Anterior cingulate cortex (tissue), 58 donors: ENCODE measurements at places on chromosomes 1 and 21.

- DNase-seq = no peak
Measured at GRCh38 chr21:15003463-15004135, 61.2 kb downstream of the NRIP1 start.

- DNase-seq = no peak
Measured at GRCh38 chr1:165474196-165474595, 29.3 kb upstream of the RXRG start.

DNA sequence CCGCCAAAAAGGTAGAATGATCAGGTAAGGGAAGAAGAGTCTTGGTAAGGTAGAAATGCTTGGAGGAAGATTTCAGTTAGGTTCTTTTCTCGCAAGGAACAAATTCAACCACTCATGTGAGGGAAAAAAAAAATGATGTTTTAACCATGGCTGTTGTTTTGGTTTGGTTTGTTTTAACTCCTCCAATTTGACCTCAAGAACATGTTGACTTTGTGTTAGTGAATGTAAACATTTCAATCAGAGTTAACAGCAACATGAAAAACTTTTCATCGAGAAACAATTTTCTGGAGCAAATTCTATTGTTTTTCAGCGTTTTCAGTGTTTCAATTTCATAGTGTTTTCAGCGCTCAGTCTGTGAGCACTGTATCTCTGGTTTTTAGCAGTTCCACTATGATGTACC is 49.0 kb upstream of the PROX1 start:
- DNase-seq = no peak

- DNase-seq = no peak
Measured at GRCh38 chr1:60745484-60745883, 336.9 kb upstream of the NFIA start.

- DNase-seq = no peak
Measured at GRCh38 chr21:42599486-42599885, 53.9 kb upstream of the PDE9A start.

DNA sequence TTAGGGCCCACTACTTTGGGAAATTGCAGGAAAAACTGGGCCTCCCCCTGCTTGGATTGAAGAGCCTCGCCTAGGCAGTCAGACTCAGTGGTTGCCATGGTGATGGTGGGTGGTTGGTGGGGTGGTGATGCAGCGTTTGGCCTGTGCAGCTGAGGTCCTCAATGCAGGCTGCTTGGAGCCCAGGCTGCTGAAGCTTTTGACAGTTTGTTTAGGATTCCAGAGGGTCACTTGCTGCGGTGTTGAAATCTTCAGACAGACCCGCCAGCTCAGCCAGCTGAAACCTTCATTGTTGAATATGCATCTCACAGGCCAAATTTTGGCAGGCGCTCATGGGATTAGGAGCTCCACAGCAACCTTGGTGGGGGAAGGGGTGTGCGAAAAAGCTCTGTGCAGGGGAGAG is 67.9 kb downstream of the CACNA1E start:
- DNase-seq = peak; percentile 69

DNA sequence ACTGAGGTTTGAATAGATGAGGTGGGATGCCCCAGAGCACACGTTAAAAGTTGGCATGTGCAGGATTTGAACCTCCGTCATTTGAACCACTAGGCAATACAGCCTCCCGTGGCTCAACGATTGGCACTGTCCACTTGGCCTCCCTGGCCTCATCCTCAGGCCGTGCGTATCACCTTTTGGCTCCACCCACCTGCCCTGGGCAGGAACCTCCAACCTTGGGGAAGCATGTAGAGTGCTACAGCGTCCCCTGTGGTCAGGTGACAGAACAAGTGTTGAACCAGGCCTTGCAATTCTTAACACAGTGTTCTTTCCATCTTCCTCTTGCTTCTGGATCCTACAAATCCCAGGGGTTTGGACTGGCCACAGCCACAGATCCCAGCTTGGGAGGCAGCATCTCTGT is 112.6 kb downstream of the PAX7 start:
- no peak for DNase-seq

DNA sequence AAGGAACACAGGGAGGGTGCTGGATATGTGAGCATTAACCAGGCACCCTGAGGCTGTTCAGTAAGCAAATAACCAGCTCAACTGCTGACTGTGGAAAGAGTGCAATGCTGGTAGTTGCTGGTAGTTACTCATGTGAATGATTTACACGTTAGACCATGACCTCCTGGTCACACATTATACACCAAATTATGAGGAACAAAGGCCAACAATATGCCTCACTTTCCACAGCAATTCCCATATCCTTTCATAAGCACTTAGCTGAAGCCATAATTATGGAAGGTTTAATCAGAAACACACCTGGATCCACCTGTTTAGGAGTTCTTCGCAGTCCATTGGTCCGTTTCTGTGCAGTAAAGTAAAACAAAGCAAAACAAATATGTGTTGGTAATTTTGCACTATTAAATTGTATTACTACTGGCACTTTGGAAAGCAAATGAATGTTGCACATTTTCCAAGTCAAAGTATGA is 281.8 kb downstream of the VAV3 start:
- no peak for DNase-seq

- no peak for DNase-seq
Measured at GRCh38 chr1:31020007-31020790, 45.3 kb downstream of the PUM1 start.

GRCh38 chr1:79059341-79059740 is 52.8 kb upstream of the ADGRL4 start:
- no peak for DNase-seq

- no peak for DNase-seq
Measured at GRCh38 chr1:213864091-213864490, 123.7 kb upstream of the PROX1 start.

GRCh38 chr1:151644001-151644400 is 32.2 kb downstream of the SNX27 start:
- DNase-seq = no peak

DNA sequence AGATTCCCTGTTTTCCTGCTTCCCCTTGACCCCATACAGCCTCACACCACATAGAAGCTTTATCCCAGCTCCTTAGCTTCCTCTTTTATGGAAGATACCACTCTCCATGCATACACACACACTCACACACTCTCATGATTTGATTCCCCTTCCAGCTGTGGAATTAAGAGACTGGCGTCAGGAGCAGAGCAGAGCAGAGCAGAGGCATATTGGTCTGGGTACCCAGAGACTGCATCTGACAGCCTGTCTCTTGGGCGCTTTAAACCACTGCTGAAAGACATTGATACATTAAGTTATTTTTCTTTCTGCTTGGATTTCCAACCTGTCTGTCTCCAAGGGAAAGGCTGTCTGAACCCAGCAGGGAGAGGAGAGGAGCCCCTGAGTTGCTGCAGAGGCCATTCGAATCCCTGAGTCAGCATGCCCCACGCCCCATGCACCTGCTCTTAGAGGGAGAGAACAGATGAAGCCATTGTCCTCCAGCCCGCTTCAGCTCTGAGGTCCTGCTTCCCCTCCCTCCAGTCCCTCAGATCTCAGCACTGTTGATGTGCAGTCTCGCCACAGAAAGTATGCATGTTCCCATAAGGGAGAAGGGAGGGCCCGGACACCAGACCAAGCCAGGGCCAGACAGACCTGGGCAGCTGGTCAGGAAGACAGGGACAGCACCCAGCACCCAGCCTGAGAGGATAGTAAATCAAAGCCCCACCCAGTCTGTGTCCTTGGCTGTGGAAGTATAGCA is 66.7 kb upstream of the GJB5 start:
- DNase-seq = no peak

GRCh38 chr1:29969576-29969975 is 733.3 kb downstream of the PTPRU start:
- peak; percentile 35 for DNase-seq

DNA sequence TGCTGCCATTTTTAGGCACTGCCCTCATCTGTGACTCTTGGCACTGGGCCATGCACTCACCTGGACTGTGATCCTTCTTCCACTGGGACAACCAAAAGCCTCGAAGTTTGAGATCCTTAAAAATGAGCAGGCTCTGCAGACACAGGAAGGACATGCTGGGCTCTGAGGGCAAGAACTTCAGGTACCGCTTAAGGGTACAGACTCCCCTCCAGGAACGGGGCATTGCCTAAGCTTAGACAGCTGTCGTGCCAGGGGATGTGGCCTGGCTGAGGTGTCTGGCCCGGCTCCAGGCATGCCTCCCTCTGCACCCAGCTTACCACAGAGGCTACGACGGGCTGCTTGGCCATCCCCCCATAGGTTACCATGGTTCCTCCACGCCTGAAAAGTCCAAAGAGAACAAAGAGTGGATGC is 14.2 kb upstream of the SRSF4 start:
- DNase-seq = no peak

DNA sequence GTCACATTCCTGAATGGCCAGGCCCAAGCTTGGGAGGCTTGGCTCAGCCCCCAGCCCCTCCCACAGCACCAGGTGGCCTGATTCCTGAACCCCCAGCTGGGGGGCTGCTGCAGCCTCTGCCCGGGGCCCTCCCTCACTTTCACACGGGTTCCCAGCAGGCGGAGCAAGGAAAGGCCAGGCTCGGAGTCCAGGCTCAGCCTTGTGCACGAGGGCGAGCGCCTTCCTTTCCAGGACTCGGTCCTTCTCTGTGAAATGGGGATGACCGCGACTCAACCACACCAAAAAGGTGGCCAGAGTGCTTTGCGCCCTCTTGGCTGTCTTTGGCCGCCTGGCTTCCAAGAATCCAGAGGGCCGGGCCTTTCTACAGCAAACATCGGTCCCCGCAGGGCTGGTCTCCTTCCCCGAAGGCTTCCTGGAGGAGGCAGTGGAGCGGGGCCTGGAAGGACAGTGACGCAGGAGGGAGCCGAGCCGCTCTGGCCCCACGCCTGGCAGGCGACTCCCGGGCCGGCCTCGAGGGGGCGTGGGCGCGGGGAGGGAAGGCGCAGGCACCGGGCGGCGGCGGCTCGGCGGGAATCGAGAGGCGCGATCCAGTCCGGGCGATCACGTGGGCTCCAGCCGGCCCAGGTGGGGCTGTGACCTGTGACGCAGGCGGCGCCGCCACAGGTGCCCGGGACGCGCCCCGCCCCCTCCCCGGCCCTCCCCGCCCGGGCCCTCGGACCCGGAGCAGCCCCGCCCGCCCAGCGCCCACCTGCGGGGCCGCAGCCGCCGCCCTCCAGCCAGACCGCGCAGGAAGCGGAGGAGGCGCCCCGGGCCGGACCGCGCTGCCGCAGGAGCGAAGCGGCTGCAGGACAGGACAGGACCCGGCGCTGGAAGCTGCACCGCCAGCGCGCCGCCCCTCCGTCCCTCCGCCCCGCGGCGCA is at the start of gene ARHGEF16:
Gene ARHGEF16 (plus strand): TSS at position 775 of the 920 bp plus-strand sequence. CDS start 8,420 bp downstream, outside the sequence.
- no peak for DNase-seq

GRCh38 chr21:32348604-32349332 is 44.0 kb downstream of the URB1 start:
- DNase-seq = no peak

DNA sequence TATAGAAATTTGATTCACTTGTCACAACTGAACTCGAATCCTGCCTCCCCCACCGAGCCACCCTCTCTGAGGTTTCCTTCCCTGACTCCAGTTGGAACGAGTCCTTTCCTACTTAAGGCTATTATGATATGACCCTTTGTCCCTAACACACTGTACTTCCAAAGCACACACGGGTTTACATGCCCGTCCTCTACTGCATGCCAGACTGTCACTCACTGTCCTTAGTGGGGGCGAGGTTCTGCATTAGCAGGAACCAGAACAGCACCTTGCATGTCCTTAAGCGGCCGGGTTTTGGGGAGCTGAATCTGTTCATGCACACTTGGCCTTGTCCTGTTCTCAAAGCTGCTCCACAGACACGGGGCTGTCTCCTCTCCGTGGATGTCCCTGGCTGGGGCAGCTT is 164.6 kb upstream of the KCNJ6 start:
- DNase-seq = no peak

GRCh38 chr1:234645474-234645953 is 35.5 kb upstream of the IRF2BP2 start:
- no peak for DNase-seq

DNA sequence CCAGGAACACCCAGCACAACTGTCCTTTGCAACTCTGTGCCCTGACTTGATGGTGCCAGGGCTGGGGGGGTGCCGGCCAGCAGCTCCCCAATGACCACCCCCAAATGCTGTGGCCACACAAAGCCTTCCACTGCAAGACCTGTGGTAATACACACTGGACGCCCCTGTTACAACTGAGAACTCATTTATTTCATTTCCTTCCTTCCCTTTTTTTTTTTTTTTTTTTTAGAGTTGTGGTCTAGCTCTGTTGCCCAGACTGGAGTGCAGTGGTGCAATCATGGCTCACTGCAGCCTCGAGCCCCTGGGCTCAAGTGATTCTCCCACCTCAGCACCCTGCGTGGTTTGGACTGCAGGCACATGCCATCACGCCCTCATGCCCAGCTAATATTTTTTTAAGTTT is 25.2 kb downstream of the TP73 start:
- no peak for DNase-seq

DNA sequence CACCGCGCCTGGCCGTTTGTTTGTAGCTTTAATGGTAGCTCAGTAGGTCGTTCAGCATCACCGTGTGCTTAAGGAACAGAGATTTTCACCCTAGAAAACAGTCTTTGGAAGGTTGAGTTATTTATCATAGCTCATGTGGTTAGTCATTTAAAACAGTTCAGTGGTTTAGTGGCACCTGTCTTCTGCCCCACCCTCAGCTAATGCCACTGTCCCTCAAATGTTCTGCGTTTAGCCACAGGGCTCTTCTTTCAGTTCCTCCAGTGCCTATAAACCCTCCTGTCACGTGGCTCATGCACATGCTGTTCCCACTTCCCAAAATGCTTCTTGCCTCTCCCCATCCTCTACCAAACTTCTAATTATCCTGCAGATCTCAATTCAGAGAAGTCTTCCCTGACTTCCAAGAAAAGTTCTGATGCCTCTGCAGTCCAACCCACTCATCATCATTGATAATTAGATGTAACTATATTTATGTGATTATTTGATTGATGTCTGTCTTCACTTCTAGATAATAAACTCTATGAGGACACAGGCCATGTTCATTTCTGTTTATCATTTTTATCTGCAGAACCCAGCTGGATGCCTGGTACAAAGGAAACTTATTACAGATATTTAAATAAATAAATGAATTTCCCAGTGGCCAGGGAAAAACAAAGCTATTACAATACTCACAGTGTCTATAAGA is 14.4 kb upstream of the DIPK1A start:
- DNase-seq = peak; percentile 8

- DNase-seq = no peak
Measured at GRCh38 chr1:233241759-233242158, 53.8 kb downstream of the PCNX2 start.

GRCh38 chr1:53536606-53537005 is 77.4 kb downstream of the DMRTB1 start:
- DNase-seq = no peak

DNA sequence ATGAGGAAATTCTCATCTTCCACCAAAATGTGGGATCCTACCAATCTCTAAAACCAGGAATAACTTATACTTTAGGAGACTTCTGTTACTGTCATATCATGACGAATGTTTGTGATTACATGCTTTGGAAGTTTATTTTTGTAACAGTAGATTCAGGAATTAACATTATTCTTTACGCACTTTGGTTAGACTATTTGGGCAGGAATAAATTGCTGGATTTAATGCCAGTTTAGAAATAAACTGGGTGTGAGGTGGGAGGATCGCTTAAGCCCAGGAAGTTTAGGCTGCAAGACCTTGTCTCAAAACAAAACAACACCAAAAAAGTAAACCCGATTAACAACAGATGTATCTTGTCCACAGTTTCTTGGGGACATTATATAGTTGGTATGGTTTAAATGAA is 52.1 kb downstream of the MIGA1 start:
- DNase-seq = no peak
